ENCODE measurements at places on chromosomes 5 and 9. TPM values are rescaled to one million over a fixed set of nuclear protein-coding genes. Genes with fewer than 3 reads are reported as not detected.

QRFP gene
- total RNA-seq = not detected

GPX8 gene
- 129 TPM for total RNA-seq

SLC6A18 gene
- total RNA-seq = not detected

SARDH gene
- total RNA-seq = 0.06 TPM

TAF11L3 gene
- total RNA-seq = not detected

LCN15 gene
- total RNA-seq = not detected

TAF1L gene
- total RNA-seq = not detected

PKN3 gene
- total RNA-seq = 2.8 TPM

SHOC1 gene
- total RNA-seq = 1.5 TPM

ROR2 gene
- 1.5 TPM for total RNA-seq

PTGER4 gene
- 7.9 TPM for total RNA-seq

FGFR4 gene
- 11.4 TPM for total RNA-seq

PRRT1B gene
- not detected for total RNA-seq

DNAH5 gene
- total RNA-seq = 1.5 TPM

EGFL7 gene
- total RNA-seq = 60.2 TPM

ARRDC3 gene
- 50.6 TPM for total RNA-seq

SOX30 gene
- total RNA-seq = not detected

ADAMTSL2 gene
- total RNA-seq = not detected

CARD9 gene
- total RNA-seq = 0.17 TPM

PCDHB5 gene
- total RNA-seq = 1.0 TPM

HAVCR1 gene
- 0.29 TPM for total RNA-seq

ECPAS gene
- 44.8 TPM for total RNA-seq

FAM53C gene
- 24.8 TPM for total RNA-seq

GLRA1 gene
- not detected for total RNA-seq

TMEM141 gene
- total RNA-seq = 93.0 TPM

HEMGN gene
- total RNA-seq = not detected

BASP1 gene
- 142 TPM for total RNA-seq

All from H4 (cell line).